ENCODE measurements at places on chromosomes 6 and 20.

- no peak for DNase-seq
Measured at GRCh38 chr6:117919775-117920729, 13.0 kb downstream of the SLC35F1 start.

DNA sequence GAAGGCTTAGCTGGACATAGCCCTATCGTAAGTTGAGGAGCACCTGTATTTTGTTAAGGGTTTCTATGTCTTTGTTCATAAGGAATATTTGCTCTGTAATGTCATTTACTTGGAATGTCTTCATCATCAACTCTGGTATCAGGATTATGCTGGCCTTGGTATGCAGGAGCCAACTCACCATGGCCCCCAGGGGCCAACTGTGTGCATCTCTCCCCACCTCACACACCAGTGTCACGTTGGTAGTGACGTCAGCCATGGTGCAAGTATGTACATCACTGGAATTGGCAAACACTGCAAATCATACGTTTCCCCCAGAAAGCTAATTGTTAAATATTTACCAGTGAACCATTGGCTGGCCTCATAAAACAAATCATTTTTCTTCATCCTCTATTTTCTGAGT is 70.8 kb downstream of the YTHDF1 start:
- no peak for DNase-seq

- DNase-seq: no peak
Measured at GRCh38 chr6:147910281-147910680, 401.8 kb downstream of the SAMD5 start.

DNA sequence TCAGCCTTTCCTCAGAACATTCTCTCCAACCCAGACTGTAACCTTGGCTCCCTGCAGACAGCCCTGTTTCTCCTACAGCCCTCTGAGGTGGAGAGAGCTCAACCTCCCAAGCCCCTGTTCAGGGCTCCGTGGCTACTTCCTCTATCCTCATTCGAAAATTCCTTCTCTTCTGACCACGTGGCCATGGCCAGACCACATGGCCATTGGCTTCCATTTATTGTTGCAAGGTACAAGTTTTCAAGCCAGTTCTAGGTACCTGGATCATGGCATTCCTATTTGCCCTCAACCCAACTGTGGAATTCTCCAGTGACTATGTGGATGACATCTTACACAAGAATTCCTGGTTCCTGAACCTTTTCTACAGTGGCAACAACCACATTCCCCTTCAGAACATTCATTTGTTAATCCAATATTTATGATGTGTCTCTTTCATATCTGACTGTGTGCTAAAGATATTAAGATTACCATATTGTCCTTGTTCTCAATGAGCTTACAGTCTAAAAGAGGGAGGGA is 161.9 kb downstream of the GMPR start:
- DNase-seq: no peak

DNA sequence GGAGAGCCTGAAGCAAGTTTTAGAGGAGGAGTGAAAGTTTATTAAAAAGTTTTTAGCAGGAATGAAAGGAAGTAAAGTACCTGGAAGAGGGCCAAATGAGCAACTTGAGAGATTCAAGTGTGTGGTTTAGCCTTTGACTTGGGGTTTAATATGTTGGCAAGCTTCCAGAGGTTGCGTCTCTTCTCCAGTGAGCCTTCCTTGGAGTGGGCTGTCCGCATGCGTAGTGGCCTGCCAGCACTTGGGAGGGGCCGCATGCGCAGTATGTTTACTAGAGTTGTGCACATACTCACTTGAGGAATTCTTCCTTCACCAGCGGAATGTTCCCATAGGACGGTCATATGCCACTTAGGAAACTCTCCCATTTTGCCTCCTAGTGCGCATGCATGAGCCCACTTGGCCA is 235.2 kb downstream of the ALDH8A1 start:
- no peak for DNase-seq

DNA sequence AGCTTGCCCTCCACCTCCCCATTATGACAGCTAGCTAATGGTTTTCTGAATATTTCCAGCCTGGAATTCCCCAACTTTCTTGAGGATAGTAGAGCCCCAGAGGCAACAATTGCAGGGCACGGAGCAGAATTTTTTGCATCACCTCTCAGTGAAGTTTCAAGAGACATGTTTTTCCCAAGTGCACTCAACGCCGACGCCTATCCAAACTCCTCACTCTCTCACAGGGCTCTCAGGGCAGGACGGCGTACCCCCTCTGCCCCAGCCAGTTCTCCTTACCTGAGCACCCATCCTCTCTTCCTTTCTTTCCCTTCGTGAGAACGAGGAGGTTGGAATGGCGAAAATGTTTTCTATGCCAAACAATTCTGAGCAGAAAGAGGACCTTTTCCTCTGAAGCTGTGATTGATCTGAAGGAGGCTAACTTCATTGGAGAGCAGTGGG is 83.1 kb upstream of the FOXQ1 start:
- no peak for DNase-seq

DNA sequence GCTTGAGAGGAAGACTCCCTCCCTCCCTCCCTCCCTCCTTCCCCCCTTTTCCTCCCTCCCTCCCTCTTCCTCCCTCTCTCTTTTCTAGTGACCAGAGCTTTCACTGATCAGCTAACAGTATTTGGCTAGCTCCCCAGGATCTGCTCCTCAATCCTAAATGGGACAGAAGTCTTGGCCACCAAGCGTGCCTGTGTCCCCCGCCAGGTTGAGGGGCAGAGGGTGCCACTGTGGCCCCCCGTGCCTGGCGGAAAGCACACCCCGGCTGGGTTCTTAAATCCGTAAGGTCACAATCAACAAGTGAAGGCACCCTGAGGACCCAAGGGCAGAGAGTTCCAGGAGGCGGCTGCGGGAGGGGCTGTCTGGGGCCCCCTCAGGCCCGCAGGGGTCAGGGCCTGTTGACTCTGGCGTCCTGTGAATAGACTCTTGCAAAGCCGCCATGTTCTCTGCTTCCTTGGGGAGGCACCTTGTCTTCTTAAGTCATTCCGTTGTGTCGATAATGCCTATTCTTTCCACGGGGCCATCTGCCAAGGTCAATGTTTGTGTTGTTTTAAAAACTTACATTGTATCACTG is 38.9 kb upstream of the STX16 start:
- DNase-seq: no peak

DNA sequence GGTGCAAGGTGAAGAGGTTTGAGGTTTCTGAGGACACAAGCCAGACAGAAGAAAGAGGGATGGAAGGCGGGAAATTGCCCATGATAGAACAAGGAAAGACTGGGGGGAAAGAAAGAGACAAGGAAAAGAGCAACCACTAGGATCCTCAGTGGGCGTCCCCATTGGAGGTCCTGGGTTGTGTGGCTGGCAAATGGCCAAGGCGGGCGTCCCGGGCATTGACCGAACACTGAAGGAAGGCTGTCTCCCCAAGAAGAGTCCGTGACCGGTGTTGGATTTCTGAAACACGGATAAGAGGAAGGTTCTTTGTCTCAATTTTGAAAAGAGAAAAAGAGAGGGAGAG is 746.6 kb upstream of the ADGRB3 start:
- DNase-seq: no peak

DNA sequence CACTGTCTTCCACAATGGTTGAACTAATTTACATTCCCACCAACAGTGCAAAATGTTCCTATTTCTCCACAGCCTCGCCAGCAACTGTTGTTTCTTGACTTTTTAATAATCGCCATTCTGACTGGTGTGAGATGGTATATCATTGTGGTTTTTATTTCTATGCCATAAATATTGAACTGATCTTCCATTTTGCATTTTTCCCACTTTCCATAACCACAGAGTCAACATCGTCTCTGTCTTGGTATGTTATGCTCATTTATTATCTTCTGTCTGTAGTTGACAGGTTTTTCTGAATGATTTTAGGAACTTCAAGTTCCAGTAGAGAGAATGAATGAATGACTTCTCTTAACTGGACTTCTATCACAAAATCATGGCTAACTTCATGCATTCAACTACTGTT is 259.8 kb downstream of the UST start:
- no peak for DNase-seq

DNA sequence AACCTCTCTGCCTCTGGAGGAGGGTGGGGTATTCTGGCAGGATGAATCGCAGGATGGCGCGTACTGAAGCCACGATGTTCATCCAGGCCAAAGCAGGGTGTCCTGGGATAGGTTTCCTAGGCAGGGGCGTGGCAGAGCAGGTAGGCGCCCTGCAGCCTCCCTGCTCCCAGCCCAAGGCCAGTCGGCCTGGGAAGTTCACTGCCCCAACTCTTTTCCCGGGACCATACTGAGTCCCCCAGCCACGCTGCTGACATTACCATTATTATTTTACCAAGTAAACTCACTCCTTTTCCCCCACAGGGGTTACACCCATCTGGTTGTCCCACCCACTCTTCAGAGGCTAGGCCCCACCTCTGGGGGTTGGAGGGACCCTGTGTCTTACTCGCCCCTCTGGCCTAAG is 21.8 kb downstream of the SDCBP2 start:
- DNase-seq: no peak

GRCh38 chr6:136184738-136185137 is 65.4 kb downstream of the MTFR2 start:
- no peak for DNase-seq

DNA sequence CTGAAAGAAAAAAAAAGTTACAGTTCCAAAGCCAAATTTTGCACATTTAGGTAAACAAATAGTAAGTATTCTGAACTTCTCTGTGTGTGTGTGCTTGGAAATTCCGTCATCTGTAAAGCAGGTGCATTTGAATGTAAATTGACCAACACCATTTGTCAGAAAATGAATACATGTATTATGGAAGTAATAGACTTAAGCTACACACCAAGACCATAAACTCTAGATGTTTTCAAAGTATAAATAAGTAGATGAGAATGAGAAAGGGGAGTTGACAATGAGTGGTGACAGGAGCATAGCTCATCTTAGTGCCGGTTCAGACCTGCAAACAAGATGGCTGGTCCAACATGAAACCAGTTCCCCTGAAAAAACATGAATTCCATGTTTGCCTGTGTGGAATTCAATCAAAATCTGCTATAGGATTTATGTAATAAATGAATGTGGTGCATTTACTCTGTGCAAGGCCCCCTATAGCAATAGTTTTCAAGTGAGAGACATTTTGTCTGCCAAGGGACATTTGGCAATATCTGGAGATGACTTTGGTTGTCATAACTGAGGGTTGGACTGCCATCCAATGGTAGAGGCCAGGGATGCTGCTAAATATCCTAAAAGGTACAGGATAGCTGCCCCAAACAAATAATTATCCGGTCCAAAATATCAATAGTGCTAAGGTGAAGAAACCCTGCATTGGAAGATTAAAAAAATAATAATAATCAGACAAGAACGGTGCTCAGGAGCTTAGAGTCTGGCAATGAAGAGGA is 11.0 kb upstream of the FILIP1 start:
- no peak for DNase-seq

DNA sequence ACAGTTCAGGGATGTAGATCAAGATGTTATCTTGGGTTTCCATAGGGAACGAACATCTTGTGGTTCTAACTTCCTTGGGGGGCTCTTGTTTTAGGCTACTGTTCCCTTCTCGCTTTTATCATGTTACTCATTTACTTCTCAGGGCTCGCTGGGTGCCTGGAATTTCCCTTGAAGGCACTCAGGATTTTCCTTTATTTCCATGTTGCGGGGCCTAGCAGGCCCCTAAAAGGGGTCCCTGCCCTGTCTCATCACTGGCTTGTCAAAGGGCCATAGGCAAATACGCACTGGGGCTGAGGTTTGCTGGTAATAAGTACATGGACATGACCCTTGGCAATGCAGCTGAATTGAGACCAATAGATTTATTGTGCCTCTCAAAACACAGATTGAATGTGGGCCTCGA is 262.3 kb downstream of the CDH4 start:
- no peak for DNase-seq

GRCh38 chr20:32583581-32584070 is 1.5 kb downstream of the NOL4L start:
- DNase-seq: no peak

GRCh38 chr6:169702840-169703246 is 917 bp downstream of the C6orf120 start:
- no peak for DNase-seq

- no peak for DNase-seq
Measured at GRCh38 chr6:5082487-5083306, 2.4 kb upstream of the PPP1R3G start.

GRCh38 chr6:6397842-6398241 is 77.4 kb upstream of the F13A1 start:
- no peak for DNase-seq

GRCh38 chr20:30376767-30377658 is 880.5 kb upstream of the DEFB115 start:
- peak; percentile 83 for DNase-seq

- DNase-seq: peak; percentile 32
Measured at GRCh38 chr6:142819603-142820337, 125.2 kb downstream of the HIVEP2 start.

GRCh38 chr6:8195040-8195713 is 92.8 kb upstream of the EEF1E1 start:
- DNase-seq: no peak

- peak; percentile 57 for DNase-seq
Measured at GRCh38 chr20:3218307-3218988, 9.2 kb downstream of the ITPA start.

DNA sequence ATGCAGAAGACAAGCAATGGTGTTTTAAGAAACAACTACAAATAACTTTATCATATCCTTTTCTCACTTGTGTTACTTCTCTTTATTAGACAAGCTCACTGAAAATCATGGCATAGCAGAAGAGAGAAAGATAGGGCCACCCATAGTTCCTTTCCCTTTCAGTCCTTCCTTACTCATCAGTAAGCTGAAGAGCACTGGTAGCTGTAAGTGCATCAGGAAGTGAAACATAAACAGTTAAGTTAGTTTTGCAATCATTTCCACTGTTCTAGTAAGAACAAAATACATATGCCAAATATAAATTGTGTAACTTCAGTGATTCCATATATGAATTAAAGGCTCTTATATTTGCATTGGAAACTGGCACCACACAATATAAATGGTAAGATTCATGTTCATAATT is 220.1 kb downstream of the HACE1 start:
- no peak for DNase-seq

- no peak for DNase-seq
Measured at GRCh38 chr6:107083047-107083768, 32.1 kb downstream of the BEND3 start.

GRCh38 chr6:126797981-126798380 is 320.5 kb upstream of the RSPO3 start:
- DNase-seq: no peak

DNA sequence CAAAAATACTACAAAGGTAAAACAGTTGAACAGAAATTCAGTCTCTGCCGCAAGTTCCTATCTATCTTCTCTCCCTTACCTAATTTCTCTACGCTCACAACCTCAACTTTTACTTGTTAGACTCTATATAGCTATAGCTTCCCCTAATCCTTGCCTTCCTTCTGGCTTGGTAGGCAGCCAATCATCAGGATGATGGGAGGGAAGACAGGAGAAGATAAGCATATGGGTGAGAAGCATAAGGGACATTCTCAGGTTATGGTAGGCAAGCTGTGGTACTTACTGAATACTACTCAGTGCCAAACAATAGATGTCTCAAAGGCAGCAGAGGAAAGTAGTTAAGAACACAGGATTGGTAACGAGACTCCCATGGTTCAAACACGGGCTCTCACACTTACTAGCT is 7.8 kb downstream of the CCNC start:
- DNase-seq: no peak

All from stimulated activated CD8-positive, alpha-beta memory T cell treated with anti-CD3 and anti-CD28 coated beads, Interleukin-12 subunit alpha, Interleukin-12 subunit beta, amount 100 ng/mL, for 1 hour (primary cell).